Hippocampal formation (tissue), 2 donors: ENCODE measurements at places on chromosomes 7 and 10.

DNA sequence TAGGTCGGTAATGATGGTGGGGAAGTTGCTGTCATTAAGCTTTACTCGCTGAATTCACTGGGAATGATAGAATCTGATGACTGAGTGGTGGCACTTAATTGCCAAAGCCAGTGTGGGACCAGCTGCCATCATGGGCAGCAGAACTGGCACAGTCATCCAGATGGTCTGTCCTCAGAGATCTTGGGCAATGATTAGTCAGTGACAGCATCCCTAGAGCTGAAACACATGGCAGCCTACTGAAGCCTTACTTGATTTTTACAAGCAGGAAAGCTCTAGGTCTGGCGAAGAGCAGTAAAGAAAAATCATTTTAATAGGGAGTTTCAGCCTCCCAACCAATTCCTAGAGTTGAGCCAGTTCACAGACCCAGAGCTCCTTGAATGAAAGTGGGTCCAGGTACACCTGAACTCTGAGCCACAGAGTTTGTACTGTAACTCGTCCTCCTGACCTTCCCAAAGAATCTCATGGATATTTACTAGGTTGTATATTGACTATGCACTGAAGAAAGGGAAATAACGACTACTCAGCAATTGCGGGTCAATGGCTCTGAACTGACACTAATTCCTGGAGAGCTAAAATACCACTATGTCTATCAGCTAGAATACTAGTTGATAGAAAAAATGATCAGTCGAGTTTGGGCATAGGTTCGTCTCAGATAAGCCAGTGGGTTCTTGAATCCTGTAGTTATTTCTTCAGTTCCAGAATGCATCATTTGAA, 4.4 kb upstream of the ASB13 start:
- no peak for DNase-seq

DNA sequence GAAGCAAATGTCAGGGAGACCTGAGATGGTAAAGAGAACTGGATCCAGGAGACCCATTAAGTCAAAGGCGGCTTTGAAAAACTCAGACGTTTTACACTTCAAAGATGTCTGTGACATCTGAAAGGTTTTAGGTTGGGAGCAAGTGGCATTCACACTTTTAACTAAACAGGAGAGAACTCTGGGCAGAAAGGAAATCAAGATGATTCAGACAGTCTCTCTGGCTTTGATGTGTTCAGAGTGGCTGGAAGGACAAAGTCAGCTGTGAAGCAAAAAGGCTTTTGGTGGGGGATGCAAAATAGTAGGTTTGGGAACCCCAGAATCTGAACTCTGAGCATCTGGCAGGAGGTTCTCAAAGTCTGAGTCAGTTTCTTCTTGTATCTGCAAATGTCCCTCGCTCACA, 66.6 kb downstream of the PRKCQ start:
- DNase-seq, result no peak

DNA sequence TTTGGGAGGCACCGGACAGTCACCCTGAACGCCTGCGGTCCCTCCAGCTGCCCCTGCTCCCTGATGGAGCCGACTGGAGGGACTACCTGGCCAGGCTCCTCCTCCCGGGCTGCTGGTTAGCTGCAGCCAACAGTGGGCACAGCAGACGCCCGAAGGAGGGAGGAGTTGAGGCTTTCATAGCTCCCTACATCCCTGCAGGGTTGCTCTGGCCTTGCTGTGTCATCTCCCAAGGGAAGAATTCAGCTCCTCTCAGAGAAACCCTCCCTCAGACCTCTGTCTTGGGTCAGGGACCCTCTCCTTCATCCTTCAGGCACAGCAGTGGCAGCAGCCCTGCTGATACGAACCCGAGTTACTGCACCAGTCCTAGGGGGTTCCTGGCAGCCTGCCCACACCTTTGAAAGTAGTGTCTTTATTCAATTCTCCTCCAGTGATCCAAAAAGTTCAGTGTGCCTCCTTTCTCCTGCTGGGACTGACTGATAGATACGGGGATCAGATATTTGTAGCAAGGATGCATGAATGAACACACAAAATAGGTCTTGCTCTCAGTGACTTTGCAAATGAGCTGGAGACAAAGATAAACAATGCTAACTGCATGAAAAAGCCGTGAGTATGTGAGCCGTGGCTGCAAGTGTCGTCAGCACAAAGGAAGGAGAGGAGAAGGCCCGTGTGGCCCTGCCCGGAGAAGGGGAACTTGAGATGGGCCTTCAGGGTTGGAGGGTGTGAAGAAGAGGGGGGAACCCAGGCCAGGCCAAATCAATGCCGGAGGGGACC, 136.6 kb downstream of the PRKAG2 start:
- DNase-seq, result no peak

GRCh38 chr10:124748166-124748565, 4.0 kb upstream of the FAM53B start:
- no peak for DNase-seq

GRCh38 chr7:93944673-93945072, 23.1 kb downstream of the GNG11 start:
- DNase-seq, result no peak

- DNase-seq, result no peak
Observed at GRCh38 chr7:12583922-12584321, 13.4 kb downstream of the SCIN start.

DNA sequence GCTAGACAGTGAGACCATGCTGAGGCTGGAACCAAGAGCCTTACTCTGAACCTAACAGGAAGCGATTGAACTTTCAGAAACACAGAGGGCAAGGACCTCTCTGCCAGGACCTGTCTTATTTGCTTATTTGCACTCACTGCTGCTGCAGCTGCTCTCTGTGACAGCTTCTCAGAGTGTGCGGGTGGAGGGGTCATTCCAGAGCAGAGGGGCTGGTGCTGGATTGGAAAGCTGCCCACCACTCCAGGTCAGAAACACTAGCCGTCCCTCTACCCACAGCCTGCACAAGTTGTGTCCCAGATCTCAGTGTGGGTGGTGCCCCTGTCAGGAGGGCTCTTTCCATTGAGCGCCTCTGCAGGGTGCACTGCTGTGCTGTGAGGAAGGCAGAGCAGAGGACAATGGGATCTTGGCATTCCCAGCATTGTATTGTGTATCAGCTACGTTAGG, 126.2 kb downstream of the CCNY start:
- peak; percentile 59 for DNase-seq

- no peak for DNase-seq
Observed at GRCh38 chr10:94105226-94105625, 111.5 kb downstream of the PLCE1 start.

DNA sequence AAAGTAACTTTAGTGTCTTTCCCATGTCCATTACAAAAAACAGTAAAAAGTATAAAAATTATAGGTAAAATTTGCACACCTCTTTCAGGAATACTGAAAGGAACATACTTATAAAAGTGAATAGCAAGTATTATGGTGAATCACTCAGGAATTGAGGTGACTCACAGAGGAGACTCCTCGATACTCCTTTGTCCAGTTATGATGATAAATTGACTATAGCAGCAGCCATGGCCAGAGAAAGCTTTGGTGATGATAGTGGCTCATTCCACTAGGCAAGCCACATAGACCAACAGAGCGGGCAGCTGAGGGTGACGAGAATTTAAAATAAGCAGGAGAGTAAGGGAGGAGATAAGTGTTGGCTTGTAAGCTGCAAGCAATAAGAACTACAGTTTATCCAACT, 1231.1 kb upstream of the CELF2 start:
- DNase-seq, result no peak

DNA sequence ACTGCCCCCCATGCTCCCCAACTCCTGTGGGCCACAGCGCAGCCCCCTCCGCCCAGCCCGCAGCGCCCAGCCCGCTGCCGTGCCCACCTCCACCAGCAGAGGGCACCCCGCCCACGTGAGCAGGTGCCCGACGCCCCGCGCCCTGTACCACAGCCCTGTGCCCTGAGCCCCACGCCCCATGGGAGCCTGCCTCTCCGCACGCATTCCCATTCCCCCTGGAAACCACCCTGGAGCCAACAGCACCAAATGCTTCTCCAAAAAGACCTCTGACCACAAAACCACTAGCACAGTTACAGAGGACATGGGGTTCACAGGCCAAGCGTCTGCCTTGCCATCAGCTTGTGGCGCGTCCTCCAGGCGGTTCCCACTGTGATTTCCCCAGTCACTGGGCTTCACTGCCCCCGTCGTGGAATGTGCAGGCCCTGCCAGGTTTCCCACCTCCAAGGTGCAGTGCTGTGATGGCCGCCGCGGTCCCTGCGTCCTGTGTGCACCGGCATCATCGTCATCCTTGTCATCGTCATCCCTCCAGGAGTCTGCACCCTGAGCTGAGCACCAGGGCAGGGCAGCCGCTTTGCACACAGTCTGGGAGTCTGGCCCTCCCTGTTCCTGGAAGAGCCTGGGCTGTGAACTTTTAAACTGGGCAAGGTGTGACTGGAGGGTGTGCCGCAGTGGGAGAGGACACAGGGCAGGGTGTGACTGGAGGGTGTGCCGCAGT, 61.7 kb downstream of the PWWP2B start:
- DNase-seq, result peak; percentile 31
